H1 (cell line): ENCODE measurements at places on chromosomes 5 and 9. TPM values are rescaled to one million over a fixed set of nuclear protein-coding genes. Genes with fewer than 3 reads are reported as not detected.
A peak's percentile ranks its signal among the peaks of the same experiment; 100 is the strongest.

DNA sequence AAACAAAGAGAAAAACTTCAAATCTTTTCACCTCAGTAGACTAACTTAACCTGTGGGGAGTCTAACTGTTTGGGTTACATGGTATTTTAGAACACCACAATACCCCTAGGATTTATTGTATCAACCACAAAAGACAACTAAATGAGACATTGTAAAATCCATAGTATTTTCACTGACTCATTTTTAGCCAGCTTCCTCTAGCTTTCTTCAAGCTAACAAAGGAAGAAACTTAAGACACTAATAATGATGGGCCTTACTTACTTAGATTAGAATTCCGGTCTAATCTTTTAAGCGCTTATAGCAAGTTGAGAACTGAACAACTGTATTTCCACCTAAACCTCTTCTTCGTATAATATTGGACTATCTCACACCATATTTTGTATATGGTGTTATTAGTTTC is 529.3 kb downstream of the DMRTA1 start:
- no peak for DNase-seq

DNA sequence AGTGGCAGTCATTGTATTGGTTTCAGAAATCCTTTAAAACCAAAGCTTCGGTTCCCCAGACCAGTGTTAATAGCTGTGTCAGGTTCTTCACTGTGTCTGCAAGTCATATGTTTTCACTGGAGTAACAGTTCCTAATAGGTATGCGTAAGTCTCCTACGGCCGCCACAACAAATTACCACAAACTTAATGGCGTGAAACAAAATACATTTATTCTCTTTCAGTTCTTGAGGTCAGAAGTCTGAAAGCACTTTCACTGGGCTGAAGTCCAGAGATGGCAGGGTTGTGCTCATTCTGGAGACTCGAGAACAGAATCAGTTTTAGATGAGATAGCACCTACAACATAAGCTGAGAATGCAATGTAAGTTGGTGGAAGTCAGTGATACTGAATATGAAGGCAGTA is 556.2 kb downstream of the TLE4 start:
- no peak for DNase-seq

Gene PHF24
- 0.35 and 1.0 TPM in 2 replicates for total RNA-seq

GRCh38 chr5:171586436-171586835 is 167.0 kb downstream of the FGF18 start:
- no peak for DNase-seq

Gene ZFP37
- 4.4 and 5.1 TPM in 2 replicates for total RNA-seq

DNA sequence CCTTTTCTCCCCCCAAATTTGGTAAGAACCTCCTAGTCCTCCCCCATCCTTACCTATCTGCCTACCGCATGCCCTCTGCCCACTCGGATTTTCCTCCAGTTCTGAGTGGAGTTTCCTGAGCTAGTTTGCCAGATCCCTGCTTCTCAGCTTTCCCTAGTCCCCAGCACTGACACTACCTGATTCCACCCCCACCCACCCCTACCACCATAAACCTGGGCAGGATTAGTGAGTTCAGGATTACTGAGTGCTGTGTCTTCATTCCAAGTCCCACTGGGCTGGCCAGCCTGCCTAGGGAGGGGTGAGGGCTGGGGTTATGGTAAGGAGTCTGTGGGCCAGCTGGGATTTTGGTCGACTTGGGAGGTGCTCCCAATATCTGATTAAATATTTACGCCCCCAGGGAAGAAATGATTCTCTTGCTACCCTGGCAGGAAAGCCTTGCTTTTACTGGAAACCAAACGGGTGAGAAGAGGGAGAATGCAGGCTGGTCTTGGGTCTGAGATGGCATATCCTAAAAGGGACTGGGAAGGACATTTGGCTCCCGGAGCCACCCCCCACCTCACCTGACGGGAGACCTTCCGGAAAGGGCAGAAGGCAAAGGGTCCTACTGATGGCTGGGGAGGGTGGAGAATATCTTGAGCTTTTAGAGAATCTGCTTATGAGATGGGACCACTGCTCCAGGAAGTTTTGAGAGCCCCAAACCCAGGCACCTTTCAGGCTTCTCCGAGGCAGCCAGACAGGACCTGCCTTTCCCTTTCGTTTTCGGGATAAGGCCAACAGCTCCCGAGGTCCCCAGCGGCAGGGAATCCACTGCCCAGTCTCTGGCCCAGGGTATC is 3.7 kb downstream of the PITX1 start:
- no peak for DNase-seq

GRCh38 chr9:85994191-85994590 is 53.2 kb downstream of the NAA35 start:
- DNase-seq, result no peak

DNA sequence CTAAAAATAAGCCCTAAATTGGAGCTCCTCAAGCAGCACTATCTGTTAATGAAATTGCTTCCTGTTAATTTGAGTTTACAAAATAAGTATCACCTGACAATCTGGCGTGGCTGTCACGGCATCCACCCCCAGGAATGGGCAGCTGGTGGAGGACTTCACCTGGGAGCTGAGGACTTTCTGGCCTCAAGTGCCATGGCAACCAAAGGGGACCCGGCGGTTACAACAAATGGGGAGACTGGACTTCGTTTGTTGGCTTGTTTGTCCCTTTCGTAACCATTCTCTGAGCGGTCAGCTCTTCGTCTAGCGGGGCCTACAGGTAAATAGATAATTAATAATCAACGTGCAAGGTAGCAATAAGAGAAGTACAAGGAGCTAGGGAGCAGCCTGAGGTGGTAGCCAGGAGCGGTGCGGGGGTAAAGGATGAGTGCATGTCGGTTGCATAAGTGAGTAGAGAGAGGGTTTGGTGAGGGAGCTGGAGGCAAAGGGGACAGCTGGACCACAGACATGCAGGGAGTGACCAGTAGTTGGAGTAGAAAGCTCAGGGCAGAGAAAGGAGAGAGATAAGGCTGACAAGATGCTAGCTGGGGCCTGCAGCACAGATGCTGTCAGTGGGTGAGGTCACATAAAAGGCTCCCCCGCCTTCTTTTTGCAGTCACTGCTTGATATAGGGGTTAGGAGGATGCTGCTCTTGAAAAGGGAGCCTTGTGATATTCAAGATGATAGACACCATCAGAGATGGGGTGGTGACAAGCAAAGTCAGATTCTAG is 62.5 kb downstream of the HSPA4 start:
- peak; percentile 33 for DNase-seq

DNA sequence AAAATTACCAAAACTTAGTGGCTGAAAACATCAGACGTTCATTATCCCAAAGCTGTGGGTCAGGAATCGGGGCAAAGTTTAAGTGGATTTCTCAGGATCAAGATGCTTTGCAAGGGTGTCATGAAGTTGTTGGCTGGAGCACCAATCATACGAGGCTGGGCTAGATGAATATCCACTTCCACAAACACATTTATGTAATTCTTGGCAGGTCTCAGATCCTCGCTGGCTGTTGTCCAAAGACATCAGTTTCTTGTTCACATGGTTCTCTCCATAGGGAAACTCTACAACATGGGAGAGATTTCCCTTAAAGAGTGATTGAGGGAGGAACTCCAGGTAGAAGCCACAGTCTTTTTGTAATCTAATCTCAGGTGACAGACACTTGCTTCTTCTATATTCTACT is 20.2 kb upstream of the CCDC192 start:
- DNase-seq, result no peak

Gene DMRT3
- not detected in 2 replicates for total RNA-seq

- no peak for DNase-seq
These were observed 121.0 kb downstream of the AOPEP start for GRCh38 chr9:94847486-94847885.

Gene DDX4
- total RNA-seq, result 0.15 TPM in 1 of 2 replicates, not detected in the other

Gene OR1Q1
- not detected in 2 replicates for total RNA-seq

Gene RANBP17
- total RNA-seq, result 16.2 and 21.3 TPM in 2 replicates

Gene PRKAA1
- 30.3 and 33.1 TPM in 2 replicates for total RNA-seq

Gene FOXD4L6
- total RNA-seq, result 0.13 TPM in 1 of 2 replicates, not detected in the other

GRCh38 chr9:114218264-114219120 is 63.2 kb downstream of the COL27A1 start:
- DNase-seq, result no peak

GRCh38 chr5:103901885-103902284 is 339.3 kb upstream of the NUDT12 start:
- no peak for DNase-seq

Gene NR6A1
- 232 and 237 TPM in 2 replicates for total RNA-seq

Gene LCN12
- total RNA-seq, result 1.5 and 1.7 TPM in 2 replicates

DNA sequence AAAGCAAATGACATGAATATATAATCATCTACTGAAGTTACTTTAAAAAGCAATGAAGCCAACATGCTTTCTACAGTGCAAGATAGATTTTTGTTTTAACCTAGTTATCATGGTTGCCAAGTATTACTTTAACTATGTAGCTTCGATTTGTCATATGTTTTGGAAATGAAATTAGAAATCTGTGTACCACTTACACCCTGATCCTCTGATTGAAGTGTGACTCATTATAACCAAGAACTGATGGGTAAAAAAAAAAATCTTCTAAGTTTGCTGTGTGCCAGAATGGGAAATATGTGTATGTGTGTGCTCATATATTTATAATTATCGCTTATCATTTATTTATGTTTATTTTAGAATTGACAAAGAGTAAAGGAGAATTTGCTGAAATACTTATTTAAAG is 9.1 kb upstream of the CDC42SE2 start:
- no peak for DNase-seq

DNA sequence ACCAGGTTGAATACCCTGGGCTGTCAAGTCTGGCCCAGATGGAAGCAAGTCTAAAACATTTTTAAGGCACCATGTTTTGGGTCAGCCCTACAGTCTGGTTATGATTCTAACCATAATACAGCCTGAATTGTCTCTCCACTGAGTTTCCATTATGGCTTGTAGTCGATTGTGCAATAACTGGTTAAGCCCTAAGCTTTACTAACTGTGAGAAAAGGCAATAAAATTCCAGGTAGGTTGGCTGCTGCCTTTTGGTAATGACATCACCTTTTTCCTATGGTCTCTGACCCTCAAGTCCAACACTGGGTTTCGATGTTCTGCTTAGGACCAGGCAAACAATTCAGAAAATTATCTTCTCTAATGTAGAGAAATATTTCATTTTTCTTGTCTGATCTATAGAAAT is 243.3 kb downstream of the ACTL7B start:
- no peak for DNase-seq

DNA sequence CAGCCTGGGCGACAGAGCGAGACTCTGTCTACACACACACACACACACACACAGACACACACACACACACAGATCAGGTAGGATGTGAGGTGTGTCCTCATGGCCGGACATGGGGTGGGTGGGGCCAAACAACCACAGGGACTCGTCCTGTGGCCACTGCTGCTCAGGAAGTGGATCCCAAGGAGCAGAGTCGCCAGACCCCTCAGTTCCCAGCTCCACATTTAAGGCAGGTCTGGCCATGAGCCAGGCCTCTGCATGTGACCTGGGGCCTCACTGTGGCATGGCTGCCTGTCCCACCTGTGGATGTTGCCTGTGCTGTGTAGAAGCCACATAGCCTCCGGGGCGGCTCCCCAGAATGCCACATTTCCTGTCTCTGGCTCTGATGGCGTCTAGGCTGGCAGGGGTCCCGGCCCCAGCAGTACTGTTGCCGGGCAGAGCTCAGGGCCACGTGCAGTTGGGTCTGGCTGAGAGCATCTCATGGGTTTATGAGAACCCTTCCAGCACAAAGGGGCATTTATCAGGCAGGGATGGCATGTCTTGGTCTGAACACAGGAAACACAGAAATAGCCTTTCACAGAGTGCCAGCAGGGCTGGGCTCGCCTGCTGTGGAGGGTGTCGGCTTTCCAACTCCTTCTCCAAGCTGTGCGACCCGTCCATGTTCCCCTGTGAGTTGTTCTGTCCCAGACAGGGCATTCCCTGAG is 9.9 kb upstream of the NINJ1 start:
- DNase-seq, result no peak

Gene KLHL3
- total RNA-seq, result 10.5 and 13.7 TPM in 2 replicates

Gene PTPA
- 145 and 156 TPM in 2 replicates for total RNA-seq

- no peak for DNase-seq
These were observed 176.3 kb downstream of the MAN2A1 start for GRCh38 chr5:109866051-109866450.

- no peak for DNase-seq
These were observed 99.3 kb downstream of the GDNF start for GRCh38 chr5:37740331-37741066.

GRCh38 chr5:59002162-59002825 is 419.4 kb downstream of the RAB3C start:
- no peak for DNase-seq

GRCh38 chr9:2242831-2243330 is 227.7 kb downstream of the SMARCA2 start:
- DNase-seq, result no peak

Gene IGIP
- 0.33 and 0.69 TPM in 2 replicates for total RNA-seq

GRCh38 chr9:71003346-71003745 is 118.1 kb downstream of the TRPM3 start:
- DNase-seq, result no peak

GRCh38 chr5:62538017-62538942 is 40.3 kb upstream of the LRRC70 start:
- DNase-seq, result no peak

Gene FAXDC2
- 3.7 and 4.8 TPM in 2 replicates for total RNA-seq

Gene PFN3
- not detected in 2 replicates for total RNA-seq

DNA sequence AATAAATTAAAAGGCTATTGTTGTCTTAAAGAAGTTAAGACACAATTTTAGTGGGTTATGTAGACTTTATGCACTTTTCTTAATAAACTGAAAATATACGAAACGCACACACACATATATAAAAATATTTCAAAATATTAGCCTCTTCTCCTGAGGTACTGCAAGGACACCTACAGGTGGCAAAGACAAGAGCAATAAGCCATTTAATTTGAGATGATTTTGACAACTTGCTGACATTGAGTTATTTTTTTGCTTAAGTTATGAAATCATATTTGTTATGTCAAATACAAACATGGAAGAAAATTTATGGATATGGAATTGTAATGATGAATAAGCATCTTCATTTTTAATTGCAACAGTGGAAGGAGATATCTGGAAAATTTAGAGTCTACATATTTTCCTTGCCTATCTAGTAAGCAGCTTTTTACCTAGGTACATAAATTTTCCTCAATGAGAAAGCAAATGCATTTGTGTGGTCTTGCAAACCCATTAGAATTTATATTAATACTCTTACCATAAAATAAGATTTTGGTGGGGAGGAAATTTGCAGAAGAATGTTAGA is 301.6 kb downstream of the ISL1 start:
- DNase-seq, result no peak

Gene KCNIP1
- total RNA-seq, result 0.52 TPM in 2 replicates

Gene DNAJA1
- total RNA-seq, result 159 and 169 TPM in 2 replicates

DNA sequence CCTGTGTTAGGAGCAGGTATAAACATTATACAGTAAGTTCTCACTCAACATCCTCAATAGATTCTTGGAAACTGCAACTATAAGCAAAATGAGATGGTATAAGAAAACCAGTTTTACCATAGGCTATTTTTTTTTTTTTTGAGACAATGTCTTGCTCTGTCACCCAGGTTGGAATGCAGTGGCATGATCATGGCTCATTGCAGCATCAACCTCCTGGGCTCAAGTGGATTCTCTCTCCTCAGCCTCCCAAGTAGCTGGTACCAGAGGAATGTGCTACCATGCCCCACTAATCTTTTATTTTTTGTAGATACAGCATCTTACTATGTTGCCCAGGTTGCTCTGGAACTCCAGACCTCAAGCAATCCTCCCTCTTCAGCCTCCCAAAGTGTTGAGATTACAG is 50.1 kb upstream of the ADRB2 start:
- DNase-seq, result no peak

Gene SHC3
- total RNA-seq, result 7.1 and 8.4 TPM in 2 replicates

Gene NTRK2
- total RNA-seq, result 0.04 and 0.08 TPM in 2 replicates
